Suppressor macrophage (primary cell): ENCODE measurements at places on chromosomes 7 and 10.

- DNase-seq: no peak
These were observed 4.1 kb downstream of the ZNF680 start for GRCh38 chr7:64558781-64559180.

DNA sequence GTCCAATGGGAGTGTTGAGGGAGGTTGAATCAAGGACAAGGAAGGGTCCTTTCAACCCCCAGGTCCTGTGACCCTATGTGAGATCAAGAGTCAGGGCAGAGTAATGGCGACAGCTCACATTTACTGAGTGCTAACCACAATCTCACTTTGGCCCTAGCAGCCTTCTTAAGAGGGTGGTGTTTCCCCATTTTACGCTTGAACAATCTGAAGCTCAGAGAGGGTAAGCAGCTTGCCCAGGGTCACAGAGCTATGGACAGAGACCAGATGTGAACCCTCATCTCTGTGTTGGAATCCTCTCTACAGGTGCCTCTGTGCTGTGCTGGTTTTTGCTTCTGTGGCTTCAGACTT is 102.0 kb downstream of the GRK5 start:
- DNase-seq: no peak

DNA sequence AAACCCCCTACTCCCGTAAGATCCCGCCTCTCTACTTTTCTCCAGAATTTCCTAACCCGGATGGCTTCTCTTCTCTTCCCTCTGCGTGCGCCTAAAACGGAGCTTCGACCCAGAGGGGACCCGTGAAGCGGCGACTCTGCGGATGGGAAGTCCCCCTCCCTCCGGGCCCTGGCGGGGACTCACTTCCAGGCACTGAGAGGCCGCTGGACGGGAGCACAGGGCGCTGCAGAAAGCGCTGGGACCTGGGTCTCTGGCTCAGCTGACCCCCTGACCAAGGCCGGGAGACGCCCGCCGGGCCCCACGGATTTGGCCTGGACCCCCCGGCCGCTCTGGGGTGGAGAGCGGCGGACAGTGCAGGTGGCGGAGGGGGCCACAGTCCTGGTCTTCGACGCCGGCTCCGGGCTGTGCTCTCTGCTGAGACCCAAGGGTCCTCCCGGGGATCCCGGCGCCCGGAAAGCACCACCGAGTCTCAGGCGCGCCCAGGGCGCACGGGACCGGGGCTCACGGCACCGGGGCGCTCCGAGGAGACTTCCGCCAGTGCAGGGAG is 688 bp upstream of the FOXL3 start:
- no peak for DNase-seq

GRCh38 chr7:149622444-149623210 is 125.0 kb upstream of the ZNF746 start:
- DNase-seq: peak; percentile 11
